ENCODE measurements at places on chromosomes 1 and 21.

DNA sequence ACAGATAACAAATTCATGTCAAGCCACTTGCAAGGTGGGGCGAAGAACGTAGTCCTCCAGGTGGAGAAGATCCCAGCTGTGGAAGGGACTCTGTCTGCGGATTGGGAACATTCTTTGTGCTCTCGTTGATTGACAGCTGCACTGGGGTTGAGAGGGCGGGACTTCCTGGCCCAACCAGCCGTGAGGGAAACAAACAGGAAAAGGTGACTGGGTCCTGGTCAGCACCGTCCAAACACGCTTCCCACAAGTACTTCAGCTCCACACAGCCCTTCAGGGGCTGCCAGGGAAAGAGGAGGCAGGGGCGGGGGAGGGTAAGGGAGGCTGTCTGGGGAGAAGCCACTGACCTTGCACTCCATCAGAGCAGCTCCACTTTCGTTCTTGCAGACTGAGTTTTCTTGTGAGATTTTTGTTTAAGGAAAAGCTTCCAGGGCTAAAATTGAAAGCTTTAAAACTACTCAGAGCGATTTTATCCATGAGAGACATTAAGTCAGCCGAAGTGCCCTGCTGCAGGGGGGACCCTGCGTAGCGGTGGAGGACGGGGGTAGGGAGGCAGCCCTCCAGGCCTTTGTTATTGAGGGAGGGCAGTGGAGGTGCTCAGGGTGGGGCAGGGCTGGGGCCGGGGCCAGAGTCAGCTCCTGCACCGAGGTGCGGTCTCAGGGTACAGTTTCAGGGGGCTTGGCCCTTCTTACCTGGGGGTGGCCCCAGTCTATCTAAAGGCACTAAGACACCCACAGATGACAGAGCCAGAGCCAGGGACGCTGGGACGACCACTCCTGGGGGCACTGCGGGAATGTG lies 21.6 kb upstream of the STUM start:
- no peak for DNase-seq

GRCh38 chr1:116458695-116459094 lies 85.7 kb downstream of the ATP1A1 start:
- no peak for DNase-seq

DNA sequence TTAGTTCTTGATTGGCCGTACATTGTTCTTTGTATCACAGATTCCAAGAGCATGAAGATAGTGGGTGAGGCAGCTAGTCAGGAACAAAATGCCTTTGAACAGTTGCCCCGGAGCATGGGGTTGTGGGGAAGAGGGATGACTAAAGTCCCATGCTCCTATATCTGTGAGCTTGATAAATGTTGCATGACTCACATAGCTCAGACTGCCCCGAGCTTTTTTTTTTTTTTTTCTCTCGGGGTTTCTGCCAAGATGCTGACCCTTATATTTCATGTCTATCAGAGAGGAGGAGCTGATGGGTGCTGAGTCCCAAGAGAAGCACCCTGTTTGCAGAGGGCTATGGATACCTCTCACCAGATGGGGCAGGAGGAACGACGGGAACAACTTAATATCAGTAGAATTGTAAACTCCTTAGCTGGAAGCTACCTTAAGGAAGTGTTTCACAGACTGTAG lies 40.6 kb downstream of the SRRM1 start:
- DNase-seq = no peak

DNA sequence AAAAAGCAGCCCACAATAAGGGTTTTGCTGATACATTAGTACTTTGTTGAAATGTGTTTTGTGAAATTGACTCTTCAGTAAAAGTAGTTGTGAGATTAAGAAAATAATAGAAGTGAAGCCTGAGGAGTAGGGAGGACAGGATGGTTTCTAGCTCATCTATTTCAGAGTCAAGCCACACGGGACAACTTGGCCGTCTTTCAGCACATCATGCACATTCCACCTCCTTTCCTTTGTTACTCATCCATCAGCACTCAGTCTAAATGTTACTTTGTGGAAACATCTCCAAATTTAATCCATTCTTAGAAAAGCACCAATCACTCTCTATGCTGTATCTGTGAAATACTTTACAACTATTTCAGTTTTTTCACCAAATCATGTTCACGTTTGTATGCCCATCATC lies 223.3 kb downstream of the FGGY start:
- DNase-seq = no peak

GRCh38 chr1:3774946-3775489 lies 2.5 kb downstream of the SMIM1 start:
- DNase-seq = no peak

DNA sequence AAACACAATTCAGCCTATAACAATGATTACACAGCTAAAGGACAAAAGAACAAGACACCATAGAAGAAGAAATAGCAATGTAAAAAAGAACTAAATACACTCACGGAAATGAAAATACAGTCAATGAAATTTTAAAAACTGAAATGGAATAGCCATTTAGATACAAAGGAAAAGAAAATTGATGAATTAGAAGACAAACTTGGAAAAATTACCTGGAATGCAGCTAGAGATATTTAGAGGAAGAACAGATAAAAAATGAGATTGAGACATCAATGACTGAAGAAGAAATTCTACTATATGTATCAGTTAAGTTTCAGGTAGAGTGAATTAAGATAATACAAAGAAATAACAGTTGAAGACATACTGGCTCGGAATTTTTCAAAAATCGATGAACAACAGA lies 430.4 kb upstream of the NR5A2 start:
- no peak for DNase-seq

DNA sequence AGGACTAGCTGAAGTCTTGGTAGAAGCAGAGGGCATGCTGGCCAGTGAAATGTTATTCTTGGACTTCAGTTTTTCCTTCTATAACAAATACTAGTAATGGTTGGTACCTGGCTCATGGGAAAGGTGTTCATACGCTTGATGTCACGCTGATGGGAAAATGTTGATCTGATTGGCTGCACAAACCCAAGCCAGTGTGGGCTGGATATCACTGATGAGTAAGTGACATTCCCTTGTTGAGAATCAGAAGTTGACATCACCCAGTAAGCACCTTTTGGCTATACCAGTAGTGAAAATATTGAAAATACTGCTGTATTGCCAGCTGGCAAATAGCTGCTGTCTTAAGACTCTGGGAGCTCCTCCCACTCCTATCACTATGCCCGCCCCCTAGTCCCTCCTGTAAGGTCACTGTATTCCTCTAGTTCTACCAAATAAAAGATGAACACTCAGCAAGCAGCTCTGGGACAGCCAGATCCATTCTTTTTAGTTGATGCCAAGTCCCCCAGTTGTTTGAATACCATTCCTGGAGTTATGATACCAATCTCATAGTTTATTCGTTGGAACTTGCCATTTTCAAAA lies 168.2 kb downstream of the GRIK1 start:
- DNase-seq = no peak

DNA sequence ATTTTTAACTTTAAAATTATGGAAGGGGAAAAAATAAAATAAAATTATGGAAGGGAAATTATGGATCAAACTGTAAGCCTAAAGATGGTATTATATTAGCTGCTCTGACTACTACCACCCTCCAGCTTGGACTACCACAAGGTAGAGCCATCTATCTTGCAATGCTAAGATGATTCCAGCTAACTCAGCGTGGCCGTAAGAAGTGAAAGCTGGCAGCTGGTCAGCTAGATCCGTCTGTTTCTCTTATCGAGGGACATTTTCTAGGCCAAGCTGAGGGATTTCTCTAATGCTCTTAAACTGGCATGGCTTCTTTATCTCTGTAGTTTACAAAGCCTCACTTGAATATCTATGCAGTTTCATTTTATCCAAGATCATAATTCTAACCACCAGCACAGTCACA lies 31.5 kb downstream of the LYST start:
- DNase-seq = no peak

DNA sequence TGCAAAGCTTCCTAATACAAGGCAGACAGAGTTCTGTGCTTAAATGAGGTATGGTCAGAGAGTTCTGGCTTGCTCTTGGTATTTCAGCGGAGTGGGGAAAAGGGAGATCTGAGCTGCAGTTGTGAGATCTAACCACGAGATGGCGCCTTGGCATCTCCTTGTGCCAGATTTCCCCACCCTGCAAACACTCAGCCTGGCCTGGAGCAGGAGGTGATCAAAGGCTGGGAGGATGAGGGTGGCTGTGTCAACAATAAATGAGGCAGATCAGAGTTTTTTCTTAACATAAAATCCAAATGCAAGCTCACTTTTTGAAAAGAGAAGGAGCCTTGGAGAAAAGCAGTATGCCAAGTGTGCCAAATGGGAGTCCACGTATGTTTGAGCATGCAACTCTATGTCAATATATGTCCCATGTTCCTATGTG lies 4.1 kb upstream of the TFAP2E start:
- peak; percentile 45 for DNase-seq

- no peak for DNase-seq
Observed at GRCh38 chr1:22334860-22335550, 116.6 kb upstream of the ZBTB40 start.

DNA sequence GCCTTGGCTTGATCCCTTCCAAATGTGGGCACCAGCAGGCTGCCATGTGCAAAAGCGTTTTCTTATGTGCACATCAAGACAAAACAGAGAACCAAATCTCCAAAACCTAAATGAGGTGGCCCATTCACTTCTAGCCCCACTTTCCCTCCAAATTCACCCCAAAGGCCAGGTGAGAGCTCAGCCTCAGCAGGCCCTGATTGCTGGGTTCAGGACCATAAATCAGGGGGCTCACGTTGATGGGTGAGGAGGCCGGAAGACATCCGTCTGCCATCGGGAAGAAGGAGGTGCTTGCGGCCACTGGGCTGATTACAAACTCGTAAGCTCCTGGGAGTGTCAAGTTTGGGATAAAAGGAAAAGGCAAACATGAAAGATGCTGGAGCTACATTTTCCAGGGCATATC lies 86.7 kb upstream of the CLDN14 start:
- DNase-seq = no peak

- DNase-seq = no peak
Observed at GRCh38 chr1:215794156-215794555, 227.1 kb downstream of the KCTD3 start.

DNA sequence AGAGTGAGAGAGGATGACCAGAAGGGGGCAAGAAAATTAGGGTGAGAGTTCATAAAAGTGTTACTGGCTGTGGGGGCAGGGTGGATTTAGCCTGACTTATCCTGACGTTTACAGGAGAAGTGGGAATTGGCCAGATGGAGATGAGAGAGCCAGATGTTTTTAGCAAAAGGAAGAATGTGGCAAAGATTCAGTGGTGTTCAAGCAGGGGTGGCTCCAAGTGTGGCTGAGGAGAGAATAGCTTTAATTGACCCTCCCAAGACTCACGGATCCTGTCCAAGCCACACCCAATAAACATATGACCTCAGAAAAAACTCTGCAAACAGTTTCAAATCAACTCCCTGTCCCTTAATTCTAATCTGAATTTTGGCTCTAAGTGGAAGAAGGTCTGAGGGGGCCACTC lies 35.2 kb upstream of the EDEM3 start:
- DNase-seq = no peak

DNA sequence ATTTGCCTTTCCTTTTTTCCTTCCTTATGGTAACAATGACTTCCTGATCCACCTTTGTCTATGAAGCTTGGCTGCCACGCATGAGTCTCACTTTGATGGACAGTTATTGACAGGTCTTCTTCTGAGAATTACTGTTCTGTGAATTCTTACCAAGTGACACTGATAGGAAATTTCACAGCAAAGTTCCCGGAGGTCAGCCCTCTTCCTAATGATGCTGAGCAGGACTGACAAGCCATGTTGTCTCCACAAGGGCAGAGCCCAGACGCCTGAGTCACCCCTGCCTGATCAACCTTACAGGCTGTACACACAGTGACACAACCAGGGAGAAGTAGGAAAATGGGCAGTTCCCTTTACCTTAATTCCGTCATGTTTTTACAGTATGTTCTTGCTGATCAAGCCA lies 44.2 kb downstream of the ZC3H11B start:
- DNase-seq = no peak

- DNase-seq = no peak
Observed at GRCh38 chr1:154799188-154799587, 70.9 kb downstream of the KCNN3 start.

- no peak for DNase-seq
Observed at GRCh38 chr1:3393987-3394920, 60.2 kb upstream of the ARHGEF16 start.

GRCh38 chr21:44395260-44395659 lies 41.8 kb downstream of the TRPM2 start:
- no peak for DNase-seq

- no peak for DNase-seq
Observed at GRCh38 chr1:147515045-147515869, 26.0 kb upstream of the BCL9 start.

DNA sequence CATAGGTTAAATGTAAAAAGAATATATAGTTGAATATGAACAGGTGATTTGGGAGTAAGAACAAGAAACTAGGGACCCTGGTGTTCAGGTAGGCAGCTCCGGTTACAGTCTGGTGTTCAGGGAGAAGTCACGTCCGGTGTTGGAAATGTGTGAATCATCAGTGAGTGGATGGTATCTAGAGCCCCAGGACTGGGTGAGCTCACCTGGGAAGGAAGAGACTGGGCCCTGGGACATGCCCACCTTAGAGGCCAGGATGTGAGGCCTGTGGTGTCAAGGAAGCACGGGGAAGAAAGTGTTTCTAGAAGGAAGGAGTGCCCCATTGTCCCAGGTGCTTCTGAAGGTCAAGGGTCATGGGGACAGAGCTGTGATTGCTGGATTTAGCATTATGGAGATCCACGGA lies 1.5 kb upstream of the GJB3 start:
- DNase-seq = no peak

DNA sequence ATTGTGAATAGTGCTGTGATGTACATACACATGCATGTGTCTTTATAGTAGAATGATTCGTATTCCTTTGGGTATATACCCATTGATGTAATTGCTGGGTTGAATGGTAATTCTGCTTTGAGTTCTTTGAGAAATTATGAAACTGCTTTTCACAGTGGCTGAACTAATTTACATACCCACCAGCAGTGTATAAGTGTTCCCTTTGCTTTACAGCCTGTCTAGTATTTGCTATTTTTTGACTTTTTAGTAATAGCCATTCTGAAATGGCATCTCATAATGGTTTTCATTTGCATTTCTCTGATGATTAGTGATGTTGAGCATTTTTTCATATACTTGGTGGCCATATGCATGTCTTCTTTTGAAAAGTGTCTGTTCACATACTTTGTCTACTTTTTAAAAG lies 54.5 kb upstream of the FAM78B start:
- DNase-seq = no peak

DNA sequence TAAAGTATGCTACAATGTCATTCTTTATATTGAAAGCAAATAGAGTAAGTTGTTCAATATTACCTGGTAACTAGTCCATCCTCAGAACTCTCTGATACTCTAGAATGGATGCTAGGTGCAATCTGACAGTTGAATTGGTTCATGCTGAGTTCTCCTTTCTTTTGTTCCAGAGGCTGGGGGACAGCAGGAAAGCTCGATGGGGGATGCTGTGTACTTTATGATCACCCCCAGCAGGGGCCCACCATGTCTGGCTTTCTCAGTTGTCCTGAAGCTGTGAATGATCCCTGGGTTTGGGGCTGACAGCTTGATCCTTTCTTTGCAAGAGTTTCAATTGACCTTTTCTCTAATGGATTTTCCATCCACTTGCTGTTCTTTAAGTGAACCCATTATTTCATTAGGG lies 22.5 kb downstream of the FMN2 start:
- no peak for DNase-seq

DNA sequence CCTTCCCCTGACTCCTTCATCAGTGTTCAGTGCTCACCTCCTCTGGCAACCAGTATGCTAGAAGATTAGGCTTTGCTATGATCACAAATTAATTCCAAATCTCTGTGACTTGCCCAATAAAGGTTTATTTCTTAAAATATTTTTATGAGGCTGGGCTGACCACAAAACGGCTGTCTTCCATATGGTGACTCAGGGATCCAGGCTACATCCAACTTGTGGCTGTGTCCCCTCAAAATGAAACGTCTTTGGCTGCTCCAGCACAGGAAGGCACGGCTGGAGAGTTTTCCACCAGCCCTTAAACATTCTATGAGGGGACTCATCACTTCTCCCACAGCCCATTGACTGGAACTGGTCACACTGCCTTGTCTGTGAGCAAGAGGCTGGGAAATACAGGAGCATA lies 131.5 kb downstream of the HUNK start:
- no peak for DNase-seq

Measured in stimulated activated CD8-positive, alpha-beta memory T cell treated with anti-CD3 and anti-CD28 coated beads, Interleukin-7, amount 100 ng/mL, for 4 hours (primary cell).